ENCODE measurements at places on chromosomes 5 and 9. TPM values are rescaled to one million over a fixed set of nuclear protein-coding genes. Genes with fewer than 3 reads are reported as not detected.
A peak's percentile ranks its signal among the peaks of the same experiment; 100 is the strongest.

Gene LIX1
- not detected for total RNA-seq

DNA sequence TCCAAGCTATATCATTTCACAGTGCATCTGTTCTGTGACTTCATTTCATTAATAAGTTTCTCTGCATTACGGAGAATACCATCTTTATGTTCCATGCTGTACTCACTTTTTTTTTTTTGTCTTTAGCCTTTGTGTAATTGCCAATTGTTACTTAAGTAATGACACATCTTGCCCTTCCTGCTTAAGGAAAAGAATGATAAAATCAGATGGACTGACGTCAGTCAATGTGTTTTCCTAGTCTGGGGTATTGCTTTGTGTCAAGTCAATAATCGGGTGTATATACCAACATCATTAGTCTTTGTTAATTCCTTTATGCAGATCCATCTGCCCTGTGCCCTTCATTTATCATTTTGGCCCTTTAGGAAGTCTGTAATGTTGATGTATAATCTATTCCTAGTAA, 133.5 kb downstream of the CD180 start:
- no peak overlapping the region for H3K4me3 ChIP-seq
- peaks cover 14% of the 10 kb centered on the region for H3K36me3 ChIP-seq
- no peaks in the 10 kb centered on the region for H3K27me3 ChIP-seq
- no peak overlapping the region for H3K27ac ChIP-seq

Gene PDE6A
- total RNA-seq = not detected

- peak overlapping the region; percentile 94 for H3K27ac ChIP-seq
- peaks cover 47% of the 10 kb centered on the region for H3K4me1 ChIP-seq
- H3K36me3 ChIP-seq = peaks cover 38% of the 10 kb centered on the region
- DNase-seq = no peak
- no peaks in the 10 kb centered on the region for H3K27me3 ChIP-seq
Measured at GRCh38 chr9:136900988-136901515, 14.7 kb downstream of the TRAF2 start.

GRCh38 chr9:131565369-131565768, 20.0 kb downstream of the PRRT1B start:
- H3K27me3 ChIP-seq = no peaks in the 10 kb centered on the region
- no peaks in the 10 kb centered on the region for H3K36me3 ChIP-seq
- H3K4me1 ChIP-seq = peaks cover 5% of the 10 kb centered on the region
- H3K4me3 ChIP-seq = no peak overlapping the region
- H3K27ac ChIP-seq = no peak overlapping the region
- DNase-seq = no peak

GRCh38 chr5:155587458-155587857, 573.9 kb downstream of the KIF4B start:
- no peaks in the 10 kb centered on the region for H3K36me3 ChIP-seq
- H3K27ac ChIP-seq = no peak overlapping the region
- DNase-seq = no peak

Gene PCDHGA1
- not detected for total RNA-seq

GRCh38 chr5:178425621-178426068, 164.5 kb downstream of the COL23A1 start:
- H3K4me3 ChIP-seq = no peak overlapping the region
- DNase-seq = no peak
- no peaks in the 10 kb centered on the region for H3K36me3 ChIP-seq
- peaks cover 2% of the 10 kb centered on the region for H3K27me3 ChIP-seq

GRCh38 chr5:55773057-55773456, 35.2 kb downstream of the DDX4 start:
- H3K4me1 ChIP-seq = peaks cover 12% of the 10 kb centered on the region
- no peak for DNase-seq
- no peaks in the 10 kb centered on the region for H3K36me3 ChIP-seq
- H3K4me3 ChIP-seq = no peak overlapping the region

Gene PCDHB2
- total RNA-seq = not detected

- DNase-seq = no peak
- no peak overlapping the region for H3K4me3 ChIP-seq
- no peak overlapping the region for H3K27ac ChIP-seq
- no peaks in the 10 kb centered on the region for H3K4me1 ChIP-seq
Measured at GRCh38 chr5:92841604-92842155, 739.3 kb downstream of the NR2F1-AS1 start.

Gene KIAA0825
- total RNA-seq = 0.07 TPM

Gene CYLC2
- not detected for total RNA-seq

DNA sequence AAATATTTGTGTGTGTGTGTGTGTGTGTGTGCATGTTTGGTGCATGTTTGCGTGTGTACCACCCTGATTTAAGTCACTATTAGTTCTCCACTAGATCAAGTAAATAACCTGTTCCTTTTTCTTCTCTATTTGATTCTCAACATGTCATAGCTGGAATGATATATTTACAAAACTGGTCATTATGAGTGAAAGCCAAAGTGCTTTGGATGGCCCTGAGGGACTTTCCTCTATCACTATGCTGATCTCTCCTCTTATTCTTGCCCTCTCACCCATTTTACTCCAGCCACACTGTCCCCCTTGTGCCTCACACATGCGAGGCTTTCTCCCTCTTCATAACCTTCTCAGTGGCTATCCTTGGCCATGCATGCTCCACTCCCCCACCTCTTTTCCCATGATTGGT, 144.6 kb upstream of the NMUR2 start:
- no peak overlapping the region for H3K4me3 ChIP-seq
- no peaks in the 10 kb centered on the region for H3K36me3 ChIP-seq
- no peak for DNase-seq
- peaks cover 10% of the 10 kb centered on the region for H3K27me3 ChIP-seq

- H3K4me1 ChIP-seq = peaks cover 66% of the 10 kb centered on the region
- no peak overlapping the region for H3K4me3 ChIP-seq
- no peak overlapping the region for H3K27ac ChIP-seq
- peaks cover 17% of the 10 kb centered on the region for H3K36me3 ChIP-seq
Measured at GRCh38 chr5:132446621-132447020, 44.0 kb downstream of the IRF1 start.

DNA sequence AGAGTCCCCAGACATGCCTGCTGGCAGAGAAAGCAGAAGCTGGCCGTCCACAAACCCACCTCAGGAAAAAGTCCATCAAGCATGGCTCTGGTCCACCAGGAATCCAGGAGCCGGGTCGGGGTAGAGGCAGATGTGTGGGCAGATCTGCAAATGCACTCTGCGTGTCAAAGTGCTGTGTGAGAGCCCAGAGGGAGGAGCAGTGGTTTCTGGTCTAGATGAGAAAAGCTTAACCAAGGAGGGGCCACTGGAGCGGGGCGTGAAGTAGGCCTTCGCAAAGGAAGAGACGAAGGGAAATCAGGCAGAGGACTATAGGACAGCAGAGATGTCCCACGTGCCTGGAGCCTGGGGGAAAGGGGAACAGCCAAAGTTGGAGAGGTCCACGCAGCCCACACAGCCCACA, 40.0 kb downstream of the TTLL11 start:
- H3K36me3 ChIP-seq = peaks cover 5% of the 10 kb centered on the region
- DNase-seq = no peak
- H3K4me1 ChIP-seq = peaks cover 16% of the 10 kb centered on the region
- no peak overlapping the region for H3K4me3 ChIP-seq
- no peaks in the 10 kb centered on the region for H3K27me3 ChIP-seq

GRCh38 chr5:59285300-59286016, 608.1 kb downstream of the PDE4D start:
- no peak overlapping the region for H3K27ac ChIP-seq
- no peaks in the 10 kb centered on the region for H3K36me3 ChIP-seq
- H3K4me3 ChIP-seq = no peak overlapping the region

Gene HOMER1
- 3.9 TPM for total RNA-seq

GRCh38 chr9:4117835-4118610, 181.8 kb downstream of the GLIS3 start:
- H3K4me3 ChIP-seq = no peak overlapping the region
- H3K36me3 ChIP-seq = no peaks in the 10 kb centered on the region
- no peak overlapping the region for H3K27ac ChIP-seq
- no peaks in the 10 kb centered on the region for H3K4me1 ChIP-seq
- peak; percentile 62 for DNase-seq

Gene STOM
- total RNA-seq = 34.0 TPM
